ENCODE measurements at places on chromosomes 2 and 18.

DNA sequence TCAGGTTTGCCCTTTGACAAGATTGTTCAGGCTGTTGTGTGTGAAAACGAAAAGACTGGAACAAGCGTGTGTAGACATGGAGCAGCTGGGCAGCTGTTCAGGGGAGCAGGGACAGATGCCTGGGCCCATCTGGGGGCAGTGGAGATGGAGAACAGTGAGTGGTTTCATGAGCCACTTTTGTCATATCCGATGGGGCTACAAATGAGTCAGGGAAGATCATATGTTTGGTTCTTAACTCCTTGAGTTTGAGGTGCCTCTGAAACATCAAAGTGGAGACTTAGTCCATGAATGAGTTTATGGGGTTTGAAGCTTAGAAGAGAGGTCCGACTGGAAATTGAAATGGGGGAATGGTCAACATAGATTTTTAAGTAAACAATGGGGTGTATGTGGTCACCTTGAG lies 9.3 kb upstream of the PLB1 start:
- no peak for DNase-seq

- no peak for DNase-seq
Measured at GRCh38 chr2:103364177-103364576, 602.3 kb downstream of the TMEM182 start.

DNA sequence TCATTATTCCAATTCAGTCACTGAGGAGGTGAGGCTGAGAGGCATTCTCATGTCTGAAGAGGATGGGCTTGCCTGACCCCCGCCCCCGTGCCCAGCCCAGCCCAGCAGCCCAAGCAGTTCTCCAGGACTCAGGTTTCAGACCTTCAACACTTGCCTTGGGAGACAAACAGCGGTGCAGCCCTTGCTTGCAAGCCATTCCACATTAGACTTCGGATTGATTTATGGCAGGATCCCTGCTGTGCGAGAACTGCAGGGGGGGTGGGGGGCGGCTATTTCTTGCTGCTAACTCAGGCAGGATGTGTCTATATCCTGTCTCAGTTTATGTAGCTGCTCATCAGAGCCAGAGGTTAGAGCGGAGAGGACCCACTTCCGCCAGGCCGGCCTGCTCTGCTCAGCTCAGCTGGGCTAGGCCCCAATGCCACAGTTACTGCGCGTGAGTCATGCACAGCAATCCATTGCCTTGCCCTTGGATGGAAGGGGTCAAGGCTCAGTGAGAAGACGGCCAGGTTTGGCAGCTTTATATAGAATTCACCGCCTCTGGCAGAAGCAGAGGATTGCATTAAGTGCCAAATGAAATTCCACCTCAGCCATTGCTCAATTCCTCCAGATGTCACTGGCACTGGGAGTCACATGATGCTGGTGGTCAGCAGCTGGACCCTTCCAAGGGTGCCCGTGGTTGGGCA lies 1.8 kb downstream of the GYPC start:
- DNase-seq, result peak; percentile 86

- DNase-seq, result no peak
Measured at GRCh38 chr2:119435081-119435952, 3.7 kb downstream of the TMEM37 start.

- peak; percentile 23 for DNase-seq
Measured at GRCh38 chr18:9475643-9476591, 604 bp downstream of the RALBP1 start.

GRCh38 chr2:30692829-30693275 lies 114.4 kb downstream of the CAPN13 start:
- DNase-seq, result no peak

GRCh38 chr2:8481463-8482009 lies 200.3 kb upstream of the ID2 start:
- no peak for DNase-seq

DNA sequence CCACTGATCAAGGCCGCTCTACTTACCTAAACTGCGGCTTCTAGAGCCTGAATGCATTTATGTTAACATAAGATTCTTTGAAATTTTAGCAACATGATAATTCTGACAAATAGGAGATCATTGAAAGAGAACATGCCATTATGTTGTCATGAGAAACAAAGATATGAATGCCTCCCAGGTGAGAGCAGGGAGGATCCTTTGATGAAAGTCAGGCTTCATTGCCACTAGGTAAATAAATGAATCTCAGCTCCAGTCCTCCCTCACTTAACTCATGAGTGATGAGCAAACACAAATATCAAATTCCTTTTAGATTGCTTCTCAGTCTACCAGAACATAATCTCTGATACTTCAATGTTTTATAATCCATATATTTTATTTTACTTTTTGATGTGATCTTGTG lies 463.2 kb upstream of the CDH7 start:
- DNase-seq, result peak; percentile 16

- no peak for DNase-seq
Measured at GRCh38 chr2:204900487-204900886, 355.2 kb downstream of the PARD3B start.

GRCh38 chr2:236617796-236618195 lies 48.2 kb downstream of the ACKR3 start:
- no peak for DNase-seq

DNA sequence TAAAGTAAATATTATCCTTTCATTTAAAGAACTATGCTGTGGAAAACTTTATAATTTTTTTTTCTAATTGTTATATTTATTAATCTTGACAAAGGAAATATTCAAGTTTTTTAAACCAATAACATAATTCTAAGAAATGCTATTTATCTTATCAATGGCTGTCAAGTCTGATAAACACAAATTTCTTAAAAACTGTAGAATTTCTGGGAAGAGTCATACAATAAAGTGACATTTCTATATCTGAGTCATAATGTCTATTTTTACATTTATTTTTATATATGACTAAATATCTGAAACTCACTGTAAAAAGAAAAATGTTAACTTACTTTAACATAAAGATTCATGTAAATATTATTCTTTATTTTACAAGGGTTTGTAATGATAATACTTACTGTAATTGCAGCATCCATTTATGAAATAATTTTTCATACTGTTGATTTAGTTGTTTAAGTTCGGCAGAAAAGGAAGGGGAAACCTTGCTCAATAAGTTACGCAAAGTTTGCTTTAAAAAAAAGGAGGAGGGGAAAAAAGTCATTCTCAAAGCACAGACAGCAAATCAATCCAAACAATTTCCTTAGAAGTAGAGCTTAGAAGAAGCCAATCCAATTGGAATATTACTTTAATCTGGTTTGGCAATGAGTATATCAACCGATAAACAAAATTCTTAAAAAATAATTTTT lies 32.4 kb downstream of the ORC2 start:
- DNase-seq, result no peak

- DNase-seq, result no peak
Measured at GRCh38 chr2:42342061-42342794, 18.8 kb downstream of the COX7A2L start.

GRCh38 chr18:28789502-28789901 lies 612.6 kb upstream of the CDH2 start:
- no peak for DNase-seq

DNA sequence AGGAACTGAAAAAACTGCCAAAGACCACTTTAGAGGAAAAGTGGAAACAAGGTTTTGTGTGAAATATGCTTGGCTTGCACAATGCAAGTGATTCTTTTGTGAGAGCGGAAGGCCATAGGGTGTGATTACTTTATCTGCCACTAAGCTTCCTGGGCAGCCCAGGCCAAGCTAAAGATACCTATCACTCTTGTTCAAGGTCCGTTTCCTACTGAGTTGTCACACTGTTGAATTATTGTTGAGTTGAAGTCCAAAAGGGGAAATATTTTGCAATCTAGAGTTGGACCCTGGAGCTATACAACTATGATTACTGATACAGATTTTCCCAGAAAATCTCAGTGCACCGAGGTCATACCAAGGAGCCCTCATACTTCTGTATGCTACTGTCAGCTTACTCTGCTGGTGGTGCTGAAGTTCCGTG lies 72.7 kb upstream of the CTAGE1 start:
- DNase-seq, result no peak

DNA sequence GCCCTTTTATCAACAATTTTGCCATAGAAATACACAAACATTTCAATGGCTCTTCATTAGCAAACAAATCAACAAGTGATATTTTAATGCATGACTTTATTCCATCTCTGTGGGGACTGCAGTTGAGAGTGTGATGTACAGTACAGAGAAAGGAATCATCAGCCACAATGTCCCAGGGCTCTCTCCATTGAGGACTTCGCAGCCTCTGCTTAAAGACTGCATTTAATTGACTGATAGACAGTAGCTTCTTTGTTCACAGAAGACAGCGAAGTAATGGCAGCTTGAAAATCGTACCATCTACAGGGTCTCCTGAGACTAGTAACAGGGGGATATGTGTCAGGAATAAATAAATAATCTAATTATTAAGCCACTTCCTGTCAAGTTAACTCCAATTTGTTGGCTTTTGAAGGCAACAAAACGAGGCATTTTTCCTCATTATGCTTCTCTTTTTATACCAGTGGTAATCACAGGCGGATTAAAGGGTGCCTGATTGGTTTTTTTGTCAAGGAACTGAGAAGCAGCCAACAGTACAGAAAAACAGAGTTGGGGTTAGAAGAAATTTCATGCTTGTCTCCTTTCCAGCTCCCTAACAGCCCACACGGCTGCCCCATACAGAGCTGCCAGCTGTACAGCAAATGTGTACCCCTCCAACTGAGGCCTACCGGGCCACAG lies 164.3 kb downstream of the ZNF521 start:
- DNase-seq, result no peak

DNA sequence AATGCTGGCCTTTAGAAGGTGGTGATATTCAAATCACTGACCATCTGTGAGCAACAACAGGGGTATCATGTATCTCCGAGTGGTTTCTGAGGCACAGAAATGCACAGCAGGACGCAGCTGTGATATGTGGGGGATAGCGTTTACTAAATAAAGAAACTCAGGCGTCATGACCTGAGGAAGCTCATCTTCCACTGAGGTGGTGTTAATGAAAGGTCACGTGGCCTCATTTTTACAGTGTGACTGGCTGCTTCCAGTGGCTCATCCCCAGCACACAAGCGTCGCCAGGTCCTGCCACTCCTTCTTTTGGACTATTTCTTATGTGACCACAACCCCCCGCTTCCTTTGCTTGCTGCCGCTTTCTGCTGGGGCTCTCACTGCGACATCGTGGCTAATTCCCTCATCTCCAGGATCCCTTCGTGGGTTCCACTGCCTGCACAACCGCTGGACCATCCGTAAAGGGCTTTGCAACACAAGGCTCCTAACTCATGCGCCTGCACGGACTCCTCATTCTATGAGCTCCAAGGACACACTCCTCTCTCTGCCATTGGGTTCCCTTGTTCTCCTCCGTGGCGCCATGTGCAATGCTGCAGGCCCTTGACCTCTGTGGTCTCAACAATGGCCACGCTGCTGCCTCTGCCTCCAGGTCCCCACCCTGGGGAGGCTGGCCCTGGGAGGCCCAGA lies 109.3 kb downstream of the MBP start:
- DNase-seq, result peak; percentile 58

GRCh38 chr18:12306752-12307700 lies 1.0 kb upstream of the TUBB6 start:
- no peak for DNase-seq

DNA sequence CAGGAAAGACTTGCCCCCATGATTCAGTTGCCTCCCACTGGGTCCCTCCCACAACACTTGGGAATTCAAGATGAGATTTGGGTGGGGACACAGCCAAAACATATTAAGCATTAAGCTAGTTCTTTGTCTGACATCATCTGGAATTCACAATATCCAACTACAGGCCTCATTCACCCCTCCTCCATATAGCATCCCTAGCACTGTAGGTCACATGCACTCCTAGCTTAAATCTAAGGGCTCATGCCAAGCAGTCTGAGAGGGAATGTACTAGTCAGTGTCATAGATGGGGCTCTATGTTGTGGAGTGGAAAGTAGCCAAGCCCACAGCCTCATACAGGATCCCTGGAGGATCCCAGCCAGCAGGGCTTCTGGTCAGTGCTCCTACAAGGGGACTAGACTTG lies 92.1 kb downstream of the IRS1 start:
- DNase-seq, result no peak
